ENCODE measurements at places on chromosomes 2 and 18.
A peak's percentile ranks its signal among the peaks of the same experiment; 100 is the strongest.

DNA sequence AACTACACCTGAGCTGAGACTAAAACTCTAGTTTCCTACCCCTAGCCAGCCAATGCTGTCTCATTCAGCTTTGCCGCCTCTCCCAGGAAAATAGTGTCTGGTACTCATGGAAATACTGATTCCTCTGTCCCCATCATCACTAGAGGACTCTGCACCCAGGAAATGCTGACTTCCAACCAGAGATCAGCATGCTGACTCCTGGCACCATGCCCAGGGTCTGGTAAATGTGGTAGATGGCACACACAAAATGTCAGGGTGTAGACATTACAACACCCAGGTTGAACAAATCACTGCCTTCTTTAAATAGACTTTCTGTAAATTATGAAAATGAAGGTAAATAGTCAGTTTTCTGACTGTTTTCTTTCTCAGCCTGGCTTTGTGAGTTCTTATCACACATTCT, 307.3 kb upstream of the CHAC2 start:
- DNase-seq, result peak; percentile 18

DNA sequence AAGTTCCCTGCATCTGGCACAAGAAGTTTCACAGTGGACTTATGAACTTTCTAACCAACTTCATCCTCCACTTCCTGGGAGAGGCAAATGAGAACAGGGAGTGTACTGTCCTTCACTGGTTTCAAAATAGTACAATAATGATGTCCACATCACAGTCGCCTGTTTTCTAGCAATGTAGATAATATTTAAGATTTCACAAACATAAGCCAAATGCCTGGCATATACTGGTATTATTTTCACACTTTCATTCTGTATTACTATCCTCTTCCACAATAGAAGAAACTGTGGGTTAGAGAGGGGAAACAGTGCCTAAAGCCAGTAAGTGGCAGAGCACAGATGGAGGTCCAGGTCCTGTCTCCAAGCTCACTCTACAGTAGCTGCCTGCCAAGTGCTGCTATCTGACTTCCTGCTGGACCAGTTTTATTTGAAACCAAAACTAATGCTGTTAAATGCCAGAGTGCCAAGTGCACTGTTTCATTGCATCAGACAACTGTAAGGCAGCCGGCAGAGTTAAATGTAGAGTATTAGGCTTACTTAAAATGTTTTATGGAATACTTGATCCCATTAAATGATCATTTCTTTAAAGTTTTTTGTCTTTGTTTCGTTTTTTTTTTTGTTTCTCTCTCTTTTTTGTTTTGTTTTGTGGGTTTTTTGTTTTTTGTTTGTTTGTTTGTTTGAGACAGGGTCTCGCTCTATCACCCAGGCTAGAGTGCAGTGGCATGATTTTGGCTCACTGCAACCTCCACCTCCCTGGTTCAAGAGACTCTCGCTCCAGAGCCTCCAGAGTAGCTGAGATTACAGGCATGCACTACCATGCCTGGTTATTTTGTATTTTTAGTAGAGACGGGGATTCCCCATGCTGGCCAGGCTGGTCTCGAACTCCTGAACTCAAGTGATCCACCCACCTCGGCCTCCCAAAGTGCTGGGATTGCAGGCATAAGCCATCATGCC, 15.1 kb downstream of the COBLL1 start:
- DNase-seq, result no peak

DNA sequence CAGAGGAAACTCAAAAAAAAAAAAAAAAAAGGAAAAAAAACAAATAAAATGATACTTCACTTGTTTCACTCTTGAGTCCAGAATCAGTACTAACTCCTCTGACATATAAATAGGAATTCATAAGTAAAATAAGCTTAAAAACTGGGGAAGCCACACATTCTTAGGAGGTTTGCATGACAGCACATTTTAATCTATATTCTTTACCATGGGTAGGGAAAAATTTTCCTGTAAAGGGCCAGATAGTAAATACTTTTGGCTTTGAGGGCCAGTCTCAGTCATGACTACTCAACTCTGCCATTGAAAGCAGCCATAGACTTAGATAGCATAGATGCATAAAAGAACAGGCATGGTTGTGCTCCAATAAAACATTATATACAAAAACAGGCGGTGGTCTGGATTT, 145.2 kb downstream of the BCL11A start:
- no peak for DNase-seq

GRCh38 chr2:105712166-105712915, 32.4 kb upstream of the NCK2 start:
- no peak for DNase-seq

DNA sequence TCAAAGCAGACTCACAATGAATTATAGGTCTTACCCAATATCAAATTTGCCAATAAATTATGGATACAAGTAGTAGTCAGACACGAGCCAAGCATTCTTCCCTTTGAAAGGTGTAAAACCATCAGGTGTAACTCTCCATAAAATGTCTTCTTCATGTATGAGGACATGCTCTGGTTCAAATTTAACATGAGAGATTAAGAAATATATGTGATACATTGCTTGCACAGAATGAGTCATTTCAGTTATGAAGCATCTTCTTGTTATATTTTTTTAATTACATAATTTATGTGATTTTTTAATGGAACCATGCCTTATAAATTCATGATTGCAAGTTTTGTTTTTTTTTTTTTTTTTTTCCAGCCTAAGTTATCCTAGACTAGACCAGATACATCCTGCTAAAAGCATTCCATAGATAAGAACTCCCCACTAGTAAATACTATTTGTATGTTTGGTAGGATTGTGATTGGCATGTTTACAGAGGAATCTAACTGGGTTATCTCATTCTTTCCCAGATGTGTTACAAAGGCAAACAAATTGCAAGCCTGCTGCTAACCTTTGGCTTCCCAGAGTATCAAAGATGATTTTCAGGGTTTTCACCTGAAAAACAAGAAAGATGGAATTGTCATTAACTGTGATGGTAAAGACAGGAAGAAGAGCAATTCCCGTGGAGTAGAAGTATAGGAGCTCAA, 621.9 kb downstream of the XIRP2 start:
- no peak for DNase-seq

GRCh38 chr2:181185948-181186347, 205.5 kb downstream of the UBE2E3 start:
- no peak for DNase-seq

DNA sequence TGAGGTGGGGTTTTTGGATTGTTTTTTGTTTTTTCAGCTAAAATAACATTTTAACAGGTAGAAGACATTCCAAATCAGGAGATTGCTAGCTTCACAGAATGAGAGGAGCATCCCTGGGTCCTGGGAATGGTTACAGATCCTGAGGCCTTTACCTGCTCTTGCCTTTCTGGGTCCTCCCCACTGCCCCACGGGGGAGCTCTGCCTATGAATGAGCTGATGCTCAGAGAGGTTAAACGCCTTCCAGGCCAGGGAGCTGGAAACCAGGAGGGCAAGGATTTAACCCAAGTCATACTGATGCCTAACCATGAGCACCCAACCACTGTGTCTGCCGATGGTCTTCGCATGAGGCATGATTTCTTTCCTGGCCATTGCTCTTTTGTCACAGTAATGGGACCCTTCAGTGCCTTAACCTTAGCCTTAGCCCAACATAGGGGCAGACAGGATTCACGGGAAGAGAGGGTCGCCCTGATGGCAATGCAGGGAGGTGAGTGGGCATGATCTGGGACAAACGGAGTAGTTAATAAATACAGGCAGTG, 16.1 kb downstream of the MOCOS start:
- no peak for DNase-seq

DNA sequence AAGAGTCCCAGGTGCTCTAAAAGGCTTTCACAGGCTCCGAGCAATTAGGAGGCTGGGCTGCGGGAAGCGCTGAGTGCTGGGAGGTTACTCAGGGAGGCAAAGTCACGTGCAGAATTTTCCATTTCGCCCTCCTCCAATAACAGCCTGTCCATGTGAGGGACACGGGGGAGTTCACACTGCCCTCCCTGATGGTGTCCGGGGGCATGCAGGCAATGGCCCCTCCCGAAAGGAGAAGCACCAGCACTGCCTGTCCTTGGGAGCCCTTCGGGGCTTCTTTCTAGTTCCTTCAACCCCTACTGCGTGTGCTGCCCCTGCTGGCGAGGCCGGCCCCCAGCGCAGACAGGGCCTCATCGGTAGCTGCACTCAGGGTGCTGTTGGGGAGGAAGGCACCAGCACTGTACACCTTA, 63.1 kb upstream of the HPCAL1 start:
- no peak for DNase-seq

- DNase-seq, result no peak
Observed at GRCh38 chr18:8800876-8801262, 95.5 kb downstream of the MTCL1 start.

DNA sequence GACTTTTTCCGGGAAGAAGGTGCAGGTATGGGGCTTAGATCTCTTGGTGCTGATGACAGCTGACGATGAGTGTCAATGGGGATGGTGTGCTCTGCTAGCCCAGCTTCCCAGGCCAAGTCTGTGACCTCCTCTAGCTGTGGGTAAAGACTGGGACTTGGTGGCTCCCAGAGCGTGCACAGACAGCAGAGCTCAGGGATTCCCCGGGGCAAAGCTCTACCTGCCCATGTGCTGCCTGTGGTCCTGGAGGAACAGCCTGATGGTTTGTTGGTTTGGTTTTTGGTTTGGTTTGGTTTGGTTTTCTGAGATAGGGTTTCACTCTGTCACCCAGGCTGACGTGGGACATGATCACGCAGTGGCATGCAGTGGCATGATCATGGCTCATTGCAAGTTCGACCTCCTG, 19.2 kb downstream of the ATP6V1B1 start:
- no peak for DNase-seq

GRCh38 chr2:45067859-45068570, 58.8 kb upstream of the SIX2 start:
- DNase-seq, result no peak

GRCh38 chr2:239366740-239367139, 34.1 kb downstream of the HDAC4 start:
- DNase-seq, result no peak

- DNase-seq, result no peak
Observed at GRCh38 chr18:62071071-62071470, 115.8 kb downstream of the PIGN start.

- no peak for DNase-seq
Observed at GRCh38 chr2:95539836-95540235, 52.0 kb upstream of the TRIM43 start.

DNA sequence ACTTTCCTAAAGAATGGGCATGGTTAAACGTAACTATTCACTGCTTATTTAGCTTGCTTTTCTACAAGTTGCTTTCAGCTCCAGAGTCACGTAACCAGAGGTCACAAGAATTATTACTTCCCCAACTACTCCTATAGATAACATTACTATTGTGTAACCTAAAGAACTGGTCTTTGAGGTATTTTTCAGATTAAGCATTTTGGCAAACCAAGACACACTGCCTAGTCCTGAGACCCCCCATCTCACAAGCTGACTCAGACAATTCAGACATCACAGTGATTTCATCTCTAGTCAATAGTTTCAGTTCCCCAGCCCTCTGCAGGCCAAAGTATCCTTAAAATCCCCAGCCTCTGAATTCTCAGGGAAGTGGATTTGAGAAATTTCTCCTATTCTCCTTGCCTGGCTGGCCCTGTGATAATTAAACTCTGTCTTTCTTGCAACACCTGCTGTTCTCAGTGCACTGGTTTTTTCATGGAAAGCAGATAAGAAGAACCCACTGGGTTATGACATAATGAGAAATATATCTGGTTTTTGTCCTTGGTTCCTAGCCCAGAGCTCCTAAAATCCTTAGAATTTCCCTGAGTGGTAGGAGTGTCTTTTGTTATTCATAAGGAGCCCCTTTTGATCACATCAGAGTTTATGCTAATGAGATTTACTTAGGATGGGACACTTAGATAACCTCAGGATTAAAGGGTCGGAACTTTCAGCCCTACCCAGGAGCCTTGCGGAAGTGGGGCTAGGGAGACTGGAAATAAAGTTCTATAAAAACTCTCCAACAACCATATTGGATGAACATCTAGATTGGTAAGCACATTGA, 1310.8 kb upstream of the CHAC2 start:
- no peak for DNase-seq

DNA sequence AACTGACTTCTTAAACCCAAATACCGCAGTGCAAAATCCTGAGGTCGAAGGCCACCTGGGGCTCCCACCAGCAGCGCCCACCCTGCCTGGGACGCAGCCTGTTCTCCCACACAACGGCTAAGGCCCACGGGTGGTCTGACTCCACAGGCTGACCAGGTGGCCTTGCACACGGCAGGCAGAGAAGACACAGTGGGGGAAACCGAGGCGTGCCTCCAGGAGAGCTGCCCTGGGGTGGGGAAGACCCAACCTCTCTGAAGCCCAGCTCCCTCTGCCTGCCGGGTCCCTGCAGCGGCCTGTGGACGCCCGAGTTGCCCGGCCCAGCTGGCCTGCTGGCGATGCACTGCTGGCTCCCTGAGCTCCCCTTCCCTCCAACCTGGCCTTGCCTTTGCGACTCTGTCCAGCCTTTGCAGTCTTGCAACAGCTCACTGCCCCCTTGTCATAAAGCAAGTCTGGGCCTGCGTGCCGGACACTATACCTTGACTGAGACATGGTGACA, 9.7 kb upstream of the SEMA4C start:
- DNase-seq, result no peak

DNA sequence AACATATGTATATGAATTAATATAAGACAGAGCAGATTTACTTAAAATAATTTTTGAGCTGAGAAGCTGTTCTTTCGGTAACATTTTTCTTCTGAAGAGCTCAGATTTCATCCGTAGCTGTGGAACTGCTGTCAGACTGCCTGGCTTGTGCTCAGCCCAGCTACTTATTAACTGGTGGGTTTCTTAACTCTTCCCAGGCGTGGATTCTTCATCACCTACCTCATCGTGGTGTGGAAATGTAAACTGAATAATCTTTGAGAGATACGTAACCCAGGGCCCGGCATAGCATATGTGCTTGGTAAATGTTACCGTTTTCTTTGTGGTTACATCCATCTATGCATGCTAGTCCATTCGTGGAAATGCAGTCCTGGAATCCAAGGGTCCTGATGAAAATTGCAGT, 145.0 kb downstream of the MCFD2 start:
- DNase-seq, result no peak

DNA sequence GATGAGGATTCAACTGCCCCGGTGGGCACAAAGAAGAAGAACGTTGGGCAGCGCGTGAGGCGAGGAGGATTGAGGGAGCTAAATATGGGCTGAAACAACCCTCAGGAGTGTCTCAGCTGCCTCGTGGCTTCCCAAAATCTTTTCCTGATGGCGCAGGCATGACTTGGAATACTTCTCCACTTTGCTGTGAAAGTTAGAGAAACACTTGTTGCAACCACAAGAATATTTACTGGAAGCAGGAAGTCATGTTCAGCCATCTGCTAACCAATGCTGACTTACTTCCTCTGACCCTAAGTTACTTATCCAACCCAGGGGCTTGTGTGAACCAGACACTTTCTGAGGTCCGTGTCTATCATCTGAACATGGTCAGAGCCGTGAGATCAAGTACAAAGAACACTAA, 148.8 kb downstream of the ARL4C start:
- no peak for DNase-seq

- no peak for DNase-seq
Observed at GRCh38 chr2:99821039-99821438, 321.4 kb downstream of the AFF3 start.

- DNase-seq, result no peak
Observed at GRCh38 chr18:39805218-39805617, 2149.8 kb upstream of the PIK3C3 start.

Measured in NCI-H1092 (cell line).